B cell (primary cell): ENCODE measurements at places on chromosomes 3 and 15. TPM values are rescaled to one million over a fixed set of nuclear protein-coding genes. Genes with fewer than 3 reads are reported as not detected.

GRCh38 chr3:14434498-14435151 lies 32.2 kb downstream of the SLC6A6 start:
- DNase-seq: no peak

Gene CACNA2D3
- 0.19 TPM in 1 of 2 replicates, not detected in the other for polyA plus RNA-seq

GRCh38 chr15:22939051-22939450 lies 41.1 kb downstream of the CYFIP1 start:
- peak; percentile 19 for DNase-seq

DNA sequence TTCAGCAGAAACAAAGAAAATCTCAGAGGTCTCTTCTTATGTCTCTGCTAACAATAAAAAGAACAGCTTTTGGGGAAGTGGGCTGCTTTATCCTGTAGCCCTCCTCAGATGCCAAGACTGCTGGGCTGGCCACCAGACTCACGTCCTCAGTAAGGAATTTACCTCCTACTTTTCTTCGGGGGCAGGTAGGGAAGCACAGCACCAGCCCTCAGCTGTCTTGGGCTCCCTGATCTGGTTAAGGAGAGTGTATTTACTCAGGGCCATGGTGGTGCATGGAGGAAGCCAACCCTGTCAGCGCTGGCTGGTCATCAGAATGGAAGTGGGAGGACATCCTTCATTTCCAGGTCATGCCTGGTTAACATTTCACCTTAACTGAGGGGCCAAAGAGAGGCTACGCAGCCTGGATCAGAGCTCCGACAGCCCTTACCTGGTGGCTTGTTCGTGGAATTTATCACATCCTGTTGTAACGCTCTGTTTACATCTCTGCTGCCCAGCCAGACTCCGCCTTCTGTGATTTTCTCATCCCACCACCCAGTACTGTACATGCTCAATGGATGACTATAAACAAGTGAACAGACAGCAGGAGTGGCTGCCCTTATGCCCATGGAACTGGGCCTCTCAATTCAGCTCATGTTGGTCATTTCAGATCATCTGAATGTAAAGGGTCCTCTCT lies 108.3 kb downstream of the IGF2BP2 start:
- no peak for DNase-seq

Gene GJD2
- not detected in 2 replicates for polyA plus RNA-seq

GRCh38 chr15:68228143-68228970 lies 1.2 kb downstream of the CLN6 start:
- DNase-seq: no peak

Gene SCAPER
- 7.1 and 8.3 TPM in 2 replicates for polyA plus RNA-seq

GRCh38 chr15:60458721-60459120 lies 20.2 kb downstream of the ICE2 start:
- DNase-seq: no peak
